Activated CD4-positive, alpha-beta memory T cell treated with anti-CD3 and anti-CD28 coated beads for 36 hours (primary cell): ENCODE measurements at places on chromosomes 7 and 10. TPM values are rescaled to one million over a fixed set of nuclear protein-coding genes. Genes with fewer than 3 reads are reported as not detected.

DNA sequence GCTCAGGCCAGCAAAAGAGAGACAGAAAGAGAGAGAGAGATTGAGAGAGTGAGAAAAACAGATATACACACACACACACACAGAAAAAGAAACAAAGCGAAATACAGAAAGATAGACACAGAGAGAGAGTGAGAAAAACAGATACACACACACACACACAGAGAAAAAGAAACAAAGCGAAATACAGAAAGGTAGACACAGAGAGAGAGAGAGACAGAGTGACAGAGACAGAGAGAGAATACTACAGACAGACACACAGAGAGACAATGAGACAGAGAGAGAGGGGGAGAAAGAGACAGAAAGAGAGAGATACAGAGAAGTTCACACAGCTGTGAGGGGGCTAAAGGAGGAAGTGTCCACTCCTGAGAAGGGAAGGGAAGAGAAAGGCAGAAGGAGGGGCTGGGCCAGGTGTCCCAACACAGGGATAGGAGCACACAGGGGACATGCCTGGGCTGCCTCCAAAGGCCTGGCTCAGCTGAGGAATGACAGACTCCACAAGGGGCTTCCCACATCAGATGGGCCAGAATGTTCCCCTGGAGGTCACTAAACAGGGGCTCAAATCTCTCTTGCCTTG is 4.3 kb downstream of the GCK start:
- no peak for DNase-seq

DNA sequence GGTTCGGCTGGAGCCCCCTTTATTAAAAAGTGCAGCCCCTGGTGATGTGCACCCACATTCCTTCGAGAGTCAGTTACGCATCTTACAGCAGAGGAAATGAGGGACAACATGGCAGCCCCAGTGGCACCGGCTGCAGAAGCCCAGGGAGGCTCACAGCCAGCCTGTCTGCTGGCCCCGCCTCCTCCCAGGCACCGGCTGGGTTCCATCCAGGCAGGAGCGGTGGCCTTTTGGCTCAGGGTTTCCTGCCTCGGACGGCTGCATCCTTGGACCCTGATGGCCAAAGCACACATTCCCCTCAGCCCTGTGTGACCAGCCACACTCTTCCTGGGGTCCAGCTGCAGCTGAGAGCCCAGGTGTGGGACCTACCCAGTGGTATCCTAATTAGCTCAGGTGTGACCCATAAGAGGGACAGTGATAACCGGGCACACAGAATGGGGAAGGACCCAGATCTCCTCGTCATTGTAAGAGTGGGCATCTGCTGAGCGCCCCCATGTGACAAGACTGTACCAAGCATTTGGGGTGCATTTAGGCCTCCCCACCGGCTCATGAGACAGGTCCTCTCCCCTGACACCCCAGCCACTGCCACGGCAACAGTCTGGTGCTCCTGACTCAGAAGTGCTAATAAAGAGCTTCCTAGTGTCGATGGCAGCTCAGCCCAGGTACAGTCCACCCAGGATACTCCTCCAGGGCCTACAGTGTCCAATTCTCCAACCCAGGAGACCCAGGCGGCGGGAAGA is 63.3 kb upstream of the CHST15 start:
- DNase-seq: no peak

DNA sequence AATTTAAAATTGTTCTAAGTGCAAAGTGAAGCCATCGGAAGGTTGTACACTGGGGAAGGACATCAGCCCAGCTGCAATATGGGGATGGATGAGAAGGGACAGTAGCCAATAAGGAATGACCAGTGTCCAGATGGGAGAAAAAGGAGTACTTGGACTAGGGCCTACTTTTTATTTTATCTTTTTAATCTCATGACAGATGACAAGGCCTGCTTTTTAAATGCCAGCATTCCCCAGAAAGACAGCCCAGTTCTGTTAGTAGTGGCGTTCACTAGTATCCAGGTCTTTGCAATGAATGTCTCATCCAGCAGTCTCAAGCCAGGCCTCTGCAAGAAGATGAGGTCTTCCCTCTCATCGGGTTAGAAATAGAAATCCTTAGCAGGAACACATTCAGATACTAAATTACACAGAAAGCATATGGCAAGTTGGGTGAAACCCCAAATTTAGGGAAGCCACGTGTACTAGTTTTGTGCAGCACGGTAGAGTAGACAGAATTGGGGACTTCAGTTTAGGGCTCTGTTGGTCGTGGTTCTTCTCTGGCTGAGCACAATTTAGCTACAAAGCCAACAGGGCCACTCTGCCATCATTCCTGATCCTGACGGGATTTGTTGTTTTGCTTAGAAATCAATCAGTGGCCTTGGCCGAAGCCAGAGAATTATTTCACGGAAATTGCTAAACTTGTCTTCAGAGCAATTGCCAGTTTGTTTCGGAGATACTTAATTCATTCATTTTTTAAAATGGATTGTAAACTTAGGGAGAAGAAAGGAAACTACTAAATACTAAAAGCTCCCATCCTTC is 227.8 kb downstream of the ARHGAP21 start:
- DNase-seq: no peak

DNA sequence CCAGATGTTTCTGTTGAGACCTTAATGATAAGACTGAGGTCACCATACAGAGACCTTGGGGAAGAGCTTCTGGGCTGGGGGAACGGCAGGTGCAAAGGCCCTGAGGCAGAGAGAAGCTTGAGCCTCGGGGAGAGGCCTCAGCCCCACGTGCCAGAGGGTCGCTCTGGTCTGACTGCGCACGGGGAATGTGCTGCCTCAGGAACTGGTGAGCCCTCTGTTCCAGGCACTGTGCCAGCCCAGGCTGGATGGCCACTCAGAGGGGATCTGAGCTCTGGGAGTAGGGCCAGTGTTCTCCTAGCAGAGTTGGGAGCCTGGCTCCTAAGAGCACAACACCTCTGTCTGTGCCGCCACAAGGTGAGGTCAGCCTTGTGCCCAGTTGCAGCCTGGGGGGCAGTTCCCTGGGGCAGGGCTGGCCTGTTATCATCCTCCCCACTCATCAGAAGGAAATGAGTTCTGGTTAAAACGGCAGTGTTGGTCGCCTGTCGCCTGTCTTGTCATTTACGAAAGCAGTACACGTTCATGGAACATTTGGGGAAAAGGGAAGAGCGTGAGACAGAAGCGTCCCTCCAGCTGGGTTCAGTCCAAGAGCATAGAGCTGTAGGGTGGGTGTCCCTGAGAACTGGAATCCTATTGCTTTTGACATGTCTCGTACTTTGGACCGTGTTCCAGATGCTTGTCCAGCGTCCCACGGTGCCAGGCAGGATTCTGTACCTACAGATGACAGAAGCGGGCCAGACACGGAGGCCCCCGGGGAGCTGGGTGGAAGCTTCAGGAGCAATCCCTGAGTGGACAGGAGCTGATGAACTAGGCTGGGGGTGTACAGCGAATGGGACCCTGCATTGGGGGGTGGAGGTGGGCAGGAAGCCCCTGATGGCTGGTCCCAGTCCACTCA is 4.3 kb downstream of the TTYH3 start:
- DNase-seq: no peak

DNA sequence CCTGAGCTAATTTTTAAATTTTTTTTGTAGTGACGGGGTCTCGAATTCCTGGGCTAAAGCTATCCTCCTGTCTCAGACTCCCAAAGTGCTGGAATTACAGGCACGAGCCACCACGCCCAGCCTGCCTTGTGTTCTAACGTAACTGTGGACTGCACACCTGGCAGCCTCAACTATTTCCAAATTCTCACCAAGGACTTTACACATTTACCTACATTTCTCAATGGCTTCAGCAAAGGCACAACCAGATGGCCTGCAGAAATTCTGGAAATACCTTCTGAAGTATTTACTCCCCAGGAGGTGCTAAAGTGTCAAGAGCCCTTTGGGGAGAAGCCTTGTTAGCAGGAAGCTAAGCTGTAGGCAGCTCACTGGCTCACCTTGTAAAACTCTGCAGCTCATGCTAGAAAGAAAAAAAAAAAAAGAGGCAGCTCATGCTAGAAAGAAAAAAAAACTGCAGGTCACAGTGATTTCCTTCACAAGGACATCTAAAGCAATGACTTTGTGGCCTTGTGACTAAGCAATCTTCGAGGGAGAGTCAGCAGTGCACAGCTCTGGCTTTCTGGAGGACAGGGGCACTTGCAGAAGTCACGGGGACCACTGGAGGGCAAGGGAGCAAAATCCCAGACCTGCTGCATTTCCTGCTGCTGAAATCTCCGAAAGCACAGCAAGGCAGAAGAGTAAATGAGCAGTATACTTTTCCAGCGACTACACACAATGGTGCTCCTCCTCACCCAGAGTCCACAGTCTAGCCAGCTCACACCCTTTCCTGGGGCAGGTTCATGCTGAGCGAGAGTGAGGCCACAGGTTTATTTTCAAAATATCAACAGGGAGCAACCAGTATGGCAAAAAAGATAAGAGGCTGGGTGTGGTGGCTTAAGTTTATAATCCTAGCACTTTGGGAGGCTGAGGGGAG is 40.4 kb downstream of the BAIAP2L1 start:
- no peak for DNase-seq

GRCh38 chr7:84100866-84101265 is 93.7 kb downstream of the SEMA3A start:
- DNase-seq: no peak

DNA sequence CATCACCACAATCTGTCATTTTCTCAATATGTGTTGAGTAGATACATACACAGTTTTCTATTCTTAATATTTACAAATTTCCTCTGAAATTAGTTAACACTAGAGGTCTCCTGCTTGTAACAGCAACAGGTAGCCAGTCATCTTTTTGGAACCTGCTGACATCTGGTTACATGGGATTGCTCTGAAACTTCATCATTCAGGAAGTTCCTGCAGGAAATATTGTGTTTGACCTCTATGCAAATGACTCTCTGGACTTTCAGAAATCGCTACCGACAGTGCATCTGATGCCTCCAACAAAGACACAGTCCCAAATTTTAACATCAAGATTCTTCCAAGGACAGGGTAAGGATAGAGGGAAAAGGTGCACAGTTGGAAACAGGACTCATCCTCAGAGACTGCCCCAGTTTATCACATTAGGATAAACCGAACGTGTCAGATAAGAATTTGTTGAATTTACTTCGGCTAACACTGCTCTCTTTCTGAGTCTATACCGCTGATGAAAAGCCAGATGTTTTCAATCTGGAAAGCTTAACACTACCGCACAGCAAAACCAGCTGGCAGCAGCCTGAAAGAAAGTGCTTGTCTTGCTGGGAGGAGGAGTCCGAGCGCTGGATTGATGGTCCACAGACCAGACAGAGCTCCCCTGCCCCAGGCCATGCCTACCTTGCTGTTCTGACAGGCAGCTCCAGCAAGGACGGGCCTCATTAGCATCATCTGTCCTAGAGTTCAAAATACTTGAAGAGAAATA is 633.4 kb downstream of the PARD3 start:
- no peak for DNase-seq

GRCh38 chr7:124839687-124840086 is 74.1 kb upstream of the GPR37 start:
- no peak for DNase-seq

DNA sequence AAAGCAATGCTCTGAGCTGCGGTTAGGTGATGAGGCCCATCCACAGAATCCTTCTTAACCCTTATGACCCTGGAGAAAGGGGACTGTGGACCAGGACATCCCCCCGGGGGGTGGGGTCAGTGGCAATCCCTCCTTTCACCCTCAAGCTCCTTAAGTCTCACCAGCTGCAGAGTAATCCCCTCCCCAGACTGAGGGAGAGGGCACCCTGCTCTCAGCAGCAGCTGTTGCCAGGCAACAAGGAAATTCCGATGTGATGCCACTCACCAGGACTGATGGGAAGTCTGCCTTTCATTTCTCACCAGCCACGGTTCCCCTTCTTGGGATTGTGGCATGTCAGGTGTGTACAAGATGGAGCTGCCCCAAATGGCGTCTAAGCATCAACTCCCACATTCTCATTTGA is 129.6 kb downstream of the DOCK1 start:
- DNase-seq: no peak

DNA sequence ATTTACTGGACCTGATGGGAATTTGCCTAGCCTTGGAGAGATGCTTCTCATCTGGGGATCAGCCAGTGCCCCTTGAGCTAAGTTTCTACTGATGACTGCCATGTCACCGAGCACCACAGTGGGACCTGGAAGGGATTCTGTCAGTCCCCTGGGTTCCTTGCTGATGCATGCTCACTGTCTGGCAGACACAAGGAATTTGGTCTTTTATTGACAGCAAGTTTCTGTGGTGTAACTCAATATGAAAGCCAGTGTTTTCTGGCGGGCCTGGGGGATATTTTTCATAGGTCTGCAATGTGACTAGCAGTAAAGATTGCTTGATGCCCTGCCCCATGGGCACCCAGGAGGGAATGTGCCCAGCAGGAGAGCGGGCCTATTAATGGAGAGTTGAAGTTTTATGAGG is 30.7 kb downstream of the MAP3K8 start:
- DNase-seq: no peak

- DNase-seq: no peak
Observed at GRCh38 chr7:88090671-88091070, 129.2 kb downstream of the SRI start.

DNA sequence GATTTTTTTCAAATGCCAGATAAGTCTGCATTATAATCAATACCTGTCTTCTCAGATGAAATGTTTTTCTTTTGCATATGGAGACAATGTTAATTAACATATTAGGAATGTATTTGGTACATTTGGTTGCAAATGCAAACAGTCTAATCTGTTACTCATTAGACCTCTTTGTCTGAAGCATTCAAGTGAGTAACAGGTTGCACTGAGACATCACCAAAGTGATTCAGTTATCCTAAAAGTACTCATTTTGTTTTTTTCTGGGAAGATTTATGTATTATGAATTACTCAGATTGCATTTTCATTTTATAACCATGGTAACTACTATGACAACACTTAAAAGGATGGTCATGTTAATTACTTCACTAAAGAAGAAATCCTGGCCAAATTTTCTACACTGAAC is 513.6 kb downstream of the HTR7 start:
- DNase-seq: no peak

GRCh38 chr7:38585572-38586354 is 45.4 kb downstream of the AMPH start:
- no peak for DNase-seq

GRCh38 chr7:90841759-90842429 is 245.8 kb downstream of the CDK14 start:
- DNase-seq: no peak

- DNase-seq: no peak
Observed at GRCh38 chr7:116171094-116171493, 39.2 kb upstream of the TES start.

- no peak for DNase-seq
Observed at GRCh38 chr7:587767-588166, 68.1 kb upstream of the PDGFA start.

- no peak for DNase-seq
Observed at GRCh38 chr7:91837397-91838070, 43.0 kb downstream of the MTERF1 start.

DNA sequence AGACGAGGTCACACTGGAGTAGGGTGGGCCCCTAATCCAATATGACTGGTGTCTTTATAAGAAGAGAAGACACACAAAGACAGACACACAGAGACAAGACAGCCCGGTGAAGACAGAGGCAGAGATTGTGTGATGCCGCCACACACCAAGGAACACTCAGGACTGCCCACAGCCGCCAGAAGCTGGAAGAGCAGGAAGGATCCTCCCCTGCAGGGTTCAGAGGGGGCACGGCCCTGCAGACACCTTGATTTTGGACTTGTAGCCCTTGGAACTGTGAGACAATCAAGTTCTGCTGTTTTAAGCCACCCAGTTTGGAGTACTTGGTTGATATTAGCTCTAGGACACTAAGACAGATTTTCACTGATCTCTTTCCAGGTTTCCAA is 72.1 kb upstream of the NANOS1 start:
- no peak for DNase-seq

The PRSS58 gene
- total RNA-seq: not detected

The MEOX2 gene
- not detected for total RNA-seq

The BNIP3 gene
- 84.9 TPM for total RNA-seq

The TRPV5 gene
- total RNA-seq: not detected
